ENCODE measurements at places on chromosomes 3 and 15.
A peak's percentile ranks its signal among the peaks of the same experiment; 100 is the strongest.

DNA sequence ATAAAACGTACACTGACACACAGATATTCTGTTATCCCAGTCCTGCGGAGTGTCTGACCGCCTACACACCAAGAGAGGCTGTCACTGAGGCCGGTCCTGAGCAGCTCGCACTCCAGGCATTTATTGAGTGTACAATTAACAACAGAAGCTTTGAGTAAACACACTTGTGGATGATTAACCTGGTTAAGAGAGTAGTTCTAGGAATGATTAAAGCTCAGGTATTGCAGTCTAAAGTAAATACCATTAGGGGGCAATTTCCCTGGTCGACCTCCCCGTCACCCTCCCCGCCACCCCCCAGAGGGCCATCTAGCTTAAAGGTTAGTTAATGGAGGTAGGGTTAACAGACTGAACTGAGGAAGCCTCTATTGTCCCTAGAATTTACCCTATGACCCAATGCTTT, 1278.5 kb downstream of the NSUN3 start:
- no peak overlapping the region for H3K27ac ChIP-seq
- no peaks in the 10 kb centered on the region for H3K36me3 ChIP-seq
- no peak for DNase-seq
- no peaks in the 10 kb centered on the region for H3K27me3 ChIP-seq
- no peaks in the 10 kb centered on the region for H3K4me1 ChIP-seq

DNA sequence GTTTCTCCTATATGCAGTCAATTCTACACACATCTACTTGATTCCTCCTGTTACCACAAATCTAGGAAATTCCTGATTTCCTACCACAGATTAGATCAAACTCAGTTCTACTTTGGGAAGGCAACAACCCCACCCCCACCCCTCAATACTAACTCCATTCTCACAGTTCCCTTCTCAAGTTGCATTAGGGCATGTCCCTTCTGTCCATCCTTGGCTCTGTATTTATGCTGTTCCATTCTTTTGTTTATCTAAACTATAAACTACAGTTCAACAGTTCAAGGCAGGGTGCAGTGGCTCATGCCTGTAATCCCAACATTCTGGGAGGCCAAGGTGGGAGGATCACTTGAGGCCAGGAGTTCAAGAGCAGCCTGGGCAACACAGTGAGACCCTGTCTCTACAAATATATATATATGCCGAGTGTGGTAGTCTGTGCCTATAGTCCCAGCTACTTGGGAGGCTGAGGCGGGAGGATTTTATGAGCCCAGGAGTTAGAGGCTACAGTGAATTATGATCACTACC, 25.2 kb upstream of the IMPDH2 start:
- DNase-seq: no peak
- H3K4me1 ChIP-seq: no peaks in the 10 kb centered on the region
- H3K27ac ChIP-seq: no peak overlapping the region
- no peak overlapping the region for H3K4me3 ChIP-seq
- no peaks in the 10 kb centered on the region for H3K27me3 ChIP-seq

DNA sequence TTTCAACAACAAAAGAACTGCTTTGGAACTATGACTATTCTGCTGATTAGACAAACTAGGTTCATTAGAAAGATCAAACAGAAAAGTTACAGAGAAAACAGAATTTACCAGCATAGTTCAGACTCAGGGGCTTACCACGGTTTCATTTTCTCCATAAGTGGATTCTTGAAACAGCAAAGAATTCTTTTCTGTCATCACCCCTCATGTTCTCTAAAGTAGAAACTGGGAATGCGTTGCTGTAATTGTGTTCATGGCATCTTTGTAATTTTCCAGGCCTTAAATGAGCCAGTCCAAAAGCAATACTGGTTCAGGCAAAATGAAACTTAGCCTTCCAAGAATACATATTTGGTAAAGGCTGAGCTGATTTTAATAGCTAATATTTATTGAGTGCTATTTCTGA, 287.8 kb downstream of the CHL1 start:
- H3K27ac ChIP-seq: no peak overlapping the region
- no peaks in the 10 kb centered on the region for H3K36me3 ChIP-seq
- H3K4me1 ChIP-seq: no peaks in the 10 kb centered on the region

DNA sequence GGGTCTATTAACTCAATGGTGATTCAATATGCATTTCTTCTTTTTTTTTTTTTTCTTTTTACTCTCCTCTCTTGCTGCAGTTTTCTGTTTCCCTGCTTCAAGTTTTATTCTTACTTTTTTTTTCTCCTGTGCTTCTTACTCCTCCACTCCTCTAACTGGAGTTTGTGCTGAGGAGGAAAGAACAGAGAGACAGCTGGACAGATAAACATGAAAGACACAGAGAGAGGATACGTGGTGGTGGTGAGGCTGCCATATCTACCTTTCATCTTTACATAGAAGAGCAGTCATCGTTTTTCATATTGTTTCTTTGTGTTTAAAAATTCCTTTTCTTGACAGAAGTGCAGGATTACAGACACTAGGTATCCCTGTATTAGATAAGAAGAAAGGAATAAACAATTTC, 262.8 kb downstream of the OTOL1 start:
- no peak overlapping the region for H3K4me3 ChIP-seq
- H3K36me3 ChIP-seq: peaks cover 2% of the 10 kb centered on the region
- no peak overlapping the region for H3K27ac ChIP-seq
- no peaks in the 10 kb centered on the region for H3K27me3 ChIP-seq

DNA sequence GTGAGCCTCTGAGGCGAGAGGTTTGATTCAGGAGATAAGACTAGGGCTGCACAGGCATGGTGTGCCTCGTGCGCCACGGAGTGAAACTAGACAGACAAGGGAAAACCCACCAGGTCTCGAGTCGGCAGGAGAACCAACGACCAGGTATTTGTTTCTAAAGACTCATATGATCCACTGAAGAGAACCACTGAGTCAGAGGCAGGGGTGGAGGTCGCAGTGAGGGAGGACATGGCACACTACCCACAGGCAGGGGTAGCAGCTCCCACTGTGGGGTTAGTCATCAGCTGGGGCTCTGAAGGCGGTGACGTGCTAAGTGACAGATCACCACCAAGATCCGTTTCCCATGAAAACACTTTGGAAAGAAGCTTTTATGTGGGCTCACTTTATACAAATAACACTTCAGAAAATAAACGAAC, 45.7 kb downstream of the CHSY1 start:
- H3K36me3 ChIP-seq: peaks cover 48% of the 10 kb centered on the region
- H3K4me1 ChIP-seq: peaks cover 83% of the 10 kb centered on the region

GRCh38 chr15:66452971-66453580, 44.5 kb downstream of the SNAPC5 start:
- H3K4me3 ChIP-seq: no peak overlapping the region
- peaks cover 45% of the 10 kb centered on the region for H3K36me3 ChIP-seq
- H3K4me1 ChIP-seq: no peaks in the 10 kb centered on the region
- DNase-seq: no peak
- H3K27me3 ChIP-seq: no peaks in the 10 kb centered on the region

- H3K4me3 ChIP-seq: no peak overlapping the region
- no peaks in the 10 kb centered on the region for H3K4me1 ChIP-seq
- no peak overlapping the region for H3K27ac ChIP-seq
- no peaks in the 10 kb centered on the region for H3K27me3 ChIP-seq
Measured at GRCh38 chr3:43014241-43014640, 35.1 kb downstream of the GASK1A start.

- no peak overlapping the region for H3K4me3 ChIP-seq
- DNase-seq: no peak
- no peak overlapping the region for H3K27ac ChIP-seq
- peaks cover 7% of the 10 kb centered on the region for H3K4me1 ChIP-seq
- H3K27me3 ChIP-seq: no peaks in the 10 kb centered on the region
Measured at GRCh38 chr3:188534633-188535032, 380.7 kb downstream of the LPP start.

GRCh38 chr15:92833493-92834271, 66.4 kb upstream of the CHD2 start:
- peaks cover 40% of the 10 kb centered on the region for H3K4me1 ChIP-seq
- H3K4me3 ChIP-seq: no peak overlapping the region
- DNase-seq: no peak
- no peaks in the 10 kb centered on the region for H3K27me3 ChIP-seq
- H3K36me3 ChIP-seq: no peaks in the 10 kb centered on the region
- H3K27ac ChIP-seq: peak overlapping the region; percentile 95

GRCh38 chr3:13574083-13574797, 25.3 kb downstream of the FBLN2 start:
- H3K4me3 ChIP-seq: no peak overlapping the region
- no peak for DNase-seq
- no peaks in the 10 kb centered on the region for H3K4me1 ChIP-seq

- H3K36me3 ChIP-seq: peaks cover 18% of the 10 kb centered on the region
- no peak overlapping the region for H3K27ac ChIP-seq
- H3K4me3 ChIP-seq: no peak overlapping the region
- peaks cover 48% of the 10 kb centered on the region for H3K4me1 ChIP-seq
- no peak for DNase-seq
- H3K27me3 ChIP-seq: no peaks in the 10 kb centered on the region
Measured at GRCh38 chr3:189277711-189278110, 105.9 kb downstream of the TPRG1 start.

- no peaks in the 10 kb centered on the region for H3K27me3 ChIP-seq
- peaks cover 38% of the 10 kb centered on the region for H3K4me1 ChIP-seq
- H3K27ac ChIP-seq: peak overlapping the region; percentile 1
- peak; percentile 63 for DNase-seq
- peaks cover 5% of the 10 kb centered on the region for H3K36me3 ChIP-seq
- H3K4me3 ChIP-seq: no peak overlapping the region
Measured at GRCh38 chr3:48507256-48508061, 3.5 kb upstream of the SHISA5 start.

DNA sequence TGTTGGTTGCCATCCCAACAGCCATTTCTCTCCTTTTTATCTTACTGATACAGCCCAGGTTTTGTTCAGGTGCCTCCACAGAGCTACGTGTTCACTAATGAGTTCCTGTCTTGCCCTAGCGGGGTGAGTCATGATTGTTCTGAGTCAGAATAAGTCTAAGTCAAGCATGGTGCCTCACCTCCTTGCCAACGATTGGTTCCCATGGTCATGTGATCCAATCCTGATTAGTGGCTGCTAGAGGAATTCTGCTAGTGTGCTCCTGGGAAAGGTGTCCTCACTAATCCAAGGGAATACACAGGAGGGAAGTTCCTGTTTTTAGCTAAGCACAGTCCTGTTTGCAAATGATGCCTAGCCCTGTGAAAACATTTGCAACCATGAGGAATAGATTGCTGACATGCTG, 99.8 kb downstream of the NSUN3 start:
- no peaks in the 10 kb centered on the region for H3K4me1 ChIP-seq
- no peak for DNase-seq
- no peaks in the 10 kb centered on the region for H3K27me3 ChIP-seq
- H3K36me3 ChIP-seq: no peaks in the 10 kb centered on the region
- H3K4me3 ChIP-seq: no peak overlapping the region
- no peak overlapping the region for H3K27ac ChIP-seq

- no peaks in the 10 kb centered on the region for H3K36me3 ChIP-seq
- H3K27me3 ChIP-seq: peaks cover 3% of the 10 kb centered on the region
- no peak overlapping the region for H3K4me3 ChIP-seq
- no peak for DNase-seq
Measured at GRCh38 chr15:38038659-38039442, 104.4 kb downstream of the TMCO5A start.

GRCh38 chr15:40593165-40593564, 884 bp upstream of the KNL1 start:
- H3K36me3 ChIP-seq: no peaks in the 10 kb centered on the region
- no peak overlapping the region for H3K4me3 ChIP-seq
- peaks cover 24% of the 10 kb centered on the region for H3K4me1 ChIP-seq
- no peaks in the 10 kb centered on the region for H3K27me3 ChIP-seq
- H3K27ac ChIP-seq: no peak overlapping the region
- no peak for DNase-seq

- no peak overlapping the region for H3K27ac ChIP-seq
- no peak overlapping the region for H3K4me3 ChIP-seq
- DNase-seq: no peak
- H3K27me3 ChIP-seq: no peaks in the 10 kb centered on the region
- H3K4me1 ChIP-seq: no peaks in the 10 kb centered on the region
Measured at GRCh38 chr3:195731356-195731905, 10.7 kb downstream of the MUC20 start.

GRCh38 chr3:168285506-168285905, 189.8 kb upstream of the GOLIM4 start:
- no peak for DNase-seq
- no peak overlapping the region for H3K27ac ChIP-seq
- no peak overlapping the region for H3K4me3 ChIP-seq
- no peaks in the 10 kb centered on the region for H3K27me3 ChIP-seq
- H3K36me3 ChIP-seq: no peaks in the 10 kb centered on the region

DNA sequence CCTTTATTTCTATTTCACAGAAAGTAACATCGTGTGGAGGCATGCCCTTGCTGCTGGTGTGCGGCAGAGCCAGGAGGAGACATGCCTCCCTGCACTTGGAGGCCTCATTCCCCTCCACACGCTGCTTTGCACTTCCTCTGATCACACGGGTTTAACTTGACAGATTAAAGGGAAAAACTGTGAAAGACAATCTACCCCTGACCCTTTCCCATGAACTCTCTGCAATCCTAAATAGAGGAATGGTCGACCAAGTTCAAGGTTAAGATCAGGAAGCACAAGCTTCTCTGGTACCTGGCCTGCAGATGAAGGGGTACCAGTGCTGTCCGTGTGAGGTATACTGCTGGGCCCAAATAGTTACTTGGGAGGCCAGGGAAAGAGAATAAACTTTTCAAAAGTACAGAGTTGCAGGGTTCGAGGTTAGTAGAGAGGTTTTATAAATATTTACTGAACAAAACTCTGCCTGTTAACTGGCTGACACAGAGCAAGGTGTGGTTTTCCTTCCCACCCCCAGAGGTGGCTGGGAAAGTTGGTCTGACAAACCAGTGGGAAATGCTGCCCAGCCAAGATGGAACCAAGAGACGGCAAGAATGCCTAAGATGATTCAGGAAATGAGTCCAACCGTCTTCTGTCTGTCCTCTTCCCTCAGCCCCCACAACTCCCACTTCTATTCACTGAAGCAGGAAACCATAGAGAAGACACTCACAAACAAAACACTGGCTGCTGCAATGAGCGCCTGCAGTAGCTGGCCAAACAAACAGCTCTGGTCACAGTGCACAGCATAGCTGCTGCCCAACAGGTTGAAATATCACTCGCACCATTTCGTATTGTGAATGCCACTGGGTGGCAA, 79.6 kb downstream of the IGF2BP2 start:
- no peak overlapping the region for H3K27ac ChIP-seq
- no peaks in the 10 kb centered on the region for H3K36me3 ChIP-seq
- DNase-seq: no peak
- peaks cover 14% of the 10 kb centered on the region for H3K27me3 ChIP-seq
- no peak overlapping the region for H3K4me3 ChIP-seq
- H3K4me1 ChIP-seq: peaks cover 4% of the 10 kb centered on the region

GRCh38 chr3:45098310-45098709, 47.9 kb downstream of the CDCP1 start:
- H3K4me1 ChIP-seq: peaks cover 29% of the 10 kb centered on the region
- H3K27me3 ChIP-seq: peaks cover 1% of the 10 kb centered on the region
- DNase-seq: no peak
- H3K36me3 ChIP-seq: peaks cover 46% of the 10 kb centered on the region
- no peak overlapping the region for H3K27ac ChIP-seq

GRCh38 chr3:138670407-138670806, 61.8 kb downstream of the FAIM start:
- peaks cover 24% of the 10 kb centered on the region for H3K36me3 ChIP-seq
- H3K4me3 ChIP-seq: no peak overlapping the region
- H3K27me3 ChIP-seq: no peaks in the 10 kb centered on the region
- peaks cover 2% of the 10 kb centered on the region for H3K4me1 ChIP-seq

Measured in activated T-helper 2 cell treated with anti-CD3 and anti-CD28 coated beads, Interferon-gamma antibody, Interleukin-2, Interleukin-4, amounts not matched to agents 10 μg/mL and 5 μg/mL and 100 μg/mL, durations not matched to agents 14 hours and 24 hours and 36 hours (primary cell).